Stimulated activated CD8-positive, alpha-beta memory T cell treated with anti-CD3 and anti-CD28 coated beads, Interleukin-7, amount 100 ng/mL, for 1 hour (primary cell): ENCODE measurements at places on chromosomes 3 and 15.

DNA sequence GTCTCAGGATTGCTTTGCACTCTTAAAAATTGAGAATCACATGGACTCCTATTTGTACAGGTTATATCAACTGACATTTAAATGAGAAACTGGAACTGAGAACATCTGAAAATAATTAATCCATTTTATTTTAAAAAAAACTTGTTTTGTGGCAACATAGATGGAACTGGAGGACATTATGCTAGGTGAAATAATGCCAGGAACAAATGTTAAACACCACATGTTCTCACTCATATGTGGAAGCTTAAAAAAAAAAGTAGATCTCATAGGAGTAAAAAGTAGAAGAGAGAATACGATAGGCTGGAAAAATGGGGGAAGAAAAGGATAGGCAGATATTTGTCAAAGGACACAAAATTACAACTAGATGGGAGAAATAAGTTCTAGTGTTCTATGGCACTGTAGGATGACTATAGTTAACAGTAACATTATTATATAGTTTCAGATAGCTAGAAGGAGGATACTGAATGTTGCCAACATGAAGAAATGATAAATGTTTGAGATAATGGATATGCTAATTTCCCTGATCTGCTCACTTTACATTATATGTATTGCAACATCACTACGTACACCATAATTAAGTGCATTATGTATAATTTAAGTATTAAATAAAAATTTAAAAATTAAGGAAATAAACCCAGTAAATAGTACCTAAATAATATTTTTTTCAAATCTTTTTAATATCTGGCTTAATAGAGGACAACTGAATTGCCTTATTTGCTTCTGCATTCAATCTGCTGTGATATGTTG, 100.5 kb upstream of the TSPAN3 start:
- DNase-seq, result no peak

- no peak for DNase-seq
Observed at GRCh38 chr3:42736081-42736480, 33.5 kb upstream of the HHATL start.

DNA sequence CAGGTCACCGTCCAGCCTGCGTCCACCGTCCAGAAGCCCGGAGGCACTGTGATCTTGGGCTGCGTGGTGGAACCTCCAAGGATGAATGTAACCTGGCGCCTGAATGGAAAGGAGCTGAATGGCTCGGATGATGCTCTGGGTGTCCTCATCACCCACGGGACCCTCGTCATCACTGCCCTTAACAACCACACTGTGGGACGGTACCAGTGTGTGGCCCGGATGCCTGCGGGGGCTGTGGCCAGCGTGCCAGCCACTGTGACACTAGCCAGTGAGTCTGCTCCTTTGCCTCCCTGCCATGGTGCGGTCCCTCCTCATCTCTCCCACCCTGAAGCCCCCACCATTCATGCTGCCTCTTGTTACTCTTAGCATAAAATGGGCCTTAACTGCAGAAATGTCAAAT, 39.2 kb downstream of the BOC start:
- no peak for DNase-seq

GRCh38 chr3:130671545-130672312, 74.9 kb downstream of the PIK3R4 start:
- DNase-seq, result no peak

DNA sequence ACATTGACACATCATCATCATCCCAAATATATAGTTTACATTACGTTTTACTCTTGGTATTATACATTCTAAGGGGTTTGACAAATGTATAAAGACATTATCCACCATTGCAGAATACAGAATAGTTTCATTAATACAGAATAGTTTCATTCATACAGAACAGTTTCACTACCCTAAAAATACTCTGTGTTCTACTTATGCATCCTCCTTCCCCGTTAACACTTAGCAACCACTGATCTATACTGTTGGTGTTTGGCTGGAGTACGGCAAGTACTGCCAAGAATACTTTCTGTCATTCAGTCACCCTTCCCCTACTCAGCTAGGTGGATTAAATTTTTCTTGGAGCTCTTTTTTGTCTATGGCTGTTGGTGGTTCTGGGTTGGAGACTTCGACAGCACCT, 33.4 kb downstream of the LEKR1 start:
- DNase-seq, result no peak

GRCh38 chr3:64353226-64353625, 128.0 kb upstream of the PRICKLE2 start:
- DNase-seq, result no peak

DNA sequence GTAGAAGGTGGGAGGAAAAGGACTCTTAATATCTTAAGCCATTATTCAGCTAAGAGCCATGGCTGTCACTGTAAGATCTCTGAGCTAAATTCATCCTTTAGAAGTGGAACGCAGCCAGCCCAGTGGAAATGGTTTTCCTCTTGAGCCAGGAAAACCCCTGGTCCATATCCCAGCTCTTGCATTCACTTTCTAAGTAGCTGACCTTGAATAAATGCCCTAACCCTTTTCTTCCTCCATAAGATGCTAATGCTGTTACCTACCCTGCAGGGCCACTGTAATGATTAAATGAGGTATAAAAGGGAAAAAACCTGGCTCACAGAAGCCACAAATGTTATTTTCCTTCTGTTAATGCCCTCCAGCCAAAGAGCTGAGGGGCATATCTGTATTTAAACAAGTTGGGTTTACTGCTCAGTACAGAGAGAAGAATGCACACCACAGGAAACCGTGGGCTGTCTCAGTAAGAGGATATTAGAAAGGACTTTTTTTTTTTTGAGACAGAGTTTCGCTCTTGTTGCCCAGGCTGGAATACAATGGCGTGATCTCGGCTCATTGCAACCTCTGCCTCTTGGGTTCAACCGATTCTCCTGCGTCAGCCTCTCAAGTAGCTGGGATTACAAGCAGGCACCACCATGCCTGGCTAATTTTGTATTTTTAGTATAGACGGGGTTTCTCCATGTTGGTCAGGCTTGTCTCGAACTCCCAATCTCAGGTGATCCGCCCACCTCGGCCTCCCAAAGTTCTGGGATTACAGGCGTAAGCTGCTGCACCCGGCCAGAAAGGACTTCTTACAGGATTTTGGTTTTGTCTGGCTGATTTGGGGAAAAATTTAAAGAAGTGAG, 6.8 kb downstream of the UBL7 start:
- DNase-seq, result no peak

- DNase-seq, result no peak
Observed at GRCh38 chr3:85821130-85821756, 862.5 kb downstream of the CADM2 start.

GRCh38 chr3:111874177-111874820, 15.2 kb downstream of the PHLDB2 start:
- DNase-seq, result no peak

DNA sequence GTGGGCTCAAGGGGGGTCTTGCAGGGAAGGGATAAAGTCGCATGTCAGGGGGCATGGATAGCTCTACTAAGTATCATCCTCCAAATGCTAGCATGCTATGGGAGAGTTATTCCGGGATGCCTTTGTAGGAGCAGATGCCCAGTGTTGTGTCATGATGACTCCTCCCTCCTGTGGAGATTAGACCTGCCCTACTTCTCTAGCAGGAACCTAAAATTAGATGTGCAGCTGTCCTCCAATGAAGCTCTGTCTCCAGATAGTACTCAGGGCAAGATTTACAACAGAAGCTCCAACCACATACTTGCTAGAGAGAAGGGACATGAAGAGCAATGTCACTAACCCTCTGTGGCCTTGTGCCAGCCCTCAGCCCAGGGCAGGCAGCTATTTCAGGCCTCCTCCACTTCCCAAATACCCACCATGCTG, 82.5 kb downstream of the AGBL1 start:
- no peak for DNase-seq

DNA sequence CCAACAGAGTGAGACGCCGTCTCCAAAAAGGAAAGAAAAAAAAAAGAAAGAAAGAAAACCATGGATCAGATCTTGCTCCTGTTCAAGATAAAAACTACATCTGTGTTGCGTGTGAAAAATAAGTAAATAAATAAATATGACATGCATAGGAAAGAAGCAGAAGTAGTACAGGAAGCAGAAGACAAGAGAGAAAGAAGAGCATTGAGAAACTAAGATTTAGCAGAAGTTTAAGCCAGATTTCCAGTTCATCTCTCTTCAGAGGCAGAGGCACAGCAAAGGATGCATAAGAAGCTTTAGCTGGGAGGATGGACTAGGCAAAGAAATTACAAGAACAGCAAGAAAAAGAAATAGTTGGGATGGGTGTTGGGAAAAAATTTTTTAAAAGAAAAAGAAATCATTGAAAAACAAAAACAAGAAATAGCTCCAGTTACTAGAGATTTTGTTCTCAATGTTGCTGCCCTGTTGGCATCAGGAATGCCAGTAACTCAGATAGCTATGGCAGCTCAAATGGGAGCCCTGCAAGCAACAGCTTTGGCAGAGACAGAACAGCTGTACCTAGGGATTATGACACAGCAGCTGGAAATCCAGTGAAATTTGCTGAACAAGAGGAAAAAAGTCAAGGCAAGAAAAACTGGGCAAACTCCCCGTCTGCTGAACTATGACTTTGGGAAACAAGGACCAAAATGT, 17.3 kb downstream of the AP3S2 start:
- DNase-seq, result no peak

GRCh38 chr15:94576889-94577533, 345.6 kb downstream of the MCTP2 start:
- no peak for DNase-seq

GRCh38 chr3:123449102-123449996, 459 bp upstream of the ADCY5 start:
- no peak for DNase-seq

DNA sequence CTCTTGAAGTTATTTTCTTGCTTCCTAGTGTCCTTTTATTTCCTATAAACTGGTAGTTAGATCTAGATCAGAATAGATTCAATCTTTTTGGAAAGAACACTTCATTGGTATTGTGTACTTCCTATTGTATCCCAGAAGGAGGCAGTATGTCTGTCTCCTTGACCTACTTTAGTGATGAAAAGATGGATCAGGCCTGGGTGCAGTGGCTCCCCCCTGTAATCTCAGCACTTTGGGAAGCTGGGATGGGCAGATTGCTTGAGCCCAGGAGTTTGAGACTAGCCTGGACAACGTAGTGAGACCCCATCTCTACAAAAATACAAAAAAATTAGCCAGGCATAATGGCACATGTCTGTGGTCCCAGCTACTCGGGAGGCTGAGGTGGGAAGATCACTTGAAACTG, 12.0 kb downstream of the BSN start:
- no peak for DNase-seq

- no peak for DNase-seq
Observed at GRCh38 chr3:112027826-112028225, 6.7 kb upstream of the TMPRSS7 start.

DNA sequence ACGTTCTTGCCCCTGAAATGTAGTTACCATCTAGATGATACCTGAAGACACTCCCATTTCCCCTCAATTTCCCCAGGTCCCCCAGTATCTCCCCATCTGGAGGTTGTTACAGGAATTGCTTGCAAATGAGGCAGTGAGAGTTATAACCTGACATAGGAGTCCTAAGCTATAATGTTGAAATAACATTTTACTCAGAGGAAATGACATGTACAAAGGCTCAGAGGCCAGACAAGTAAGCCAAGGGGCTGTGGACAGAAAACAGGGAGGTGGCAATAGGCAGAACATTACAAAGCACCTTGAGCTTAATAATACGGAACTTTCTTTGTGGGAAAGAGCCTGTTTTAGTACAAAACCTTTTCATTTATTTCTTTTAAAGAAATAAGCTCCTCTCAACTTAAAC, 171.9 kb downstream of the FRMD5 start:
- DNase-seq, result no peak

- DNase-seq, result no peak
Observed at GRCh38 chr3:72427624-72428023, 420.6 kb downstream of the SHQ1 start.

- DNase-seq, result no peak
Observed at GRCh38 chr3:12830785-12831156, 10.6 kb downstream of the RPL32 start.

DNA sequence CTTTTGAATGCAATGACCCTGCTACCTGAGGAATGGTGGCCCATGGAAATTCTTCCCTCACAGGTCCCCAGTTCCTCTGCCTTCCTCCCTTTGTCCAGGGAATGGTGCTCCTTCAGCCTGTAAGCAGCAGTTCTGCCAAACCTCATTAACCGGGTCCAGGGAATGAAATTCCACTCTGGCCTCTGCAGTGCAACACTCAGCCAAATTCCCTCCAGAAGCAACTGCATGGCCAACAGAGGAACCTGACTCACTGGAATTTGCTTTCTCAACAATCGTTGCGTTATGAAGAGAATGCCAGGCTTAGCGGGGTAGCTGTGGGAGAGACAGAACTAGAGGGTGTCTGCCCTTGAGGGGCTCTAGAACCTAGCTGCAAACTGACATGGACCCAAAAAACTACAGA, 449.4 kb upstream of the PROK2 start:
- no peak for DNase-seq

DNA sequence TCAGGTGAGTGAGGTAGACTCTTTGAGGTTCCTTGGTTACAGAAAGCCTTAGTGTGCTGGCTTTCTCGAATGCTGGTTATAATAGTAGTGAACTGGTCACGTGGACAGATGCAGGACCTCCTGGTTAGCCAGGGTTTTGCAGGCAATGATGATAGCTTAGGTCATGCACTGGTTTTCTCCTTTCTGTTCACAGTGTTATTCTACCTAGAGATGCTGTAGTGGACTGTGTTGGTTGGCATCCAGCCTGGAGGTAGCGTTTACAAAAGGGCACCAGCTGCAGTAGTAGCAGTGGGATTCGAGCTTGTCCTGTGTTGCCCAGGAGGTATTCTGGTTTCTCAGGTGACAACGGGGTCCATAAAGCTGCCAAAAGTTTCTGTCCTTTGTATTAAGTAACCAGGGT, 27.0 kb downstream of the PCCB start:
- no peak for DNase-seq

GRCh38 chr3:138359919-138360868, 11.8 kb downstream of the MRAS start:
- DNase-seq, result no peak

- no peak for DNase-seq
Observed at GRCh38 chr3:66816090-66816761, 181.9 kb upstream of the KBTBD8 start.

- DNase-seq, result no peak
Observed at GRCh38 chr3:152662157-152662556, 172.8 kb upstream of the P2RY1 start.

- no peak for DNase-seq
Observed at GRCh38 chr3:194884649-194885315, 199.1 kb downstream of the FAM43A start.

DNA sequence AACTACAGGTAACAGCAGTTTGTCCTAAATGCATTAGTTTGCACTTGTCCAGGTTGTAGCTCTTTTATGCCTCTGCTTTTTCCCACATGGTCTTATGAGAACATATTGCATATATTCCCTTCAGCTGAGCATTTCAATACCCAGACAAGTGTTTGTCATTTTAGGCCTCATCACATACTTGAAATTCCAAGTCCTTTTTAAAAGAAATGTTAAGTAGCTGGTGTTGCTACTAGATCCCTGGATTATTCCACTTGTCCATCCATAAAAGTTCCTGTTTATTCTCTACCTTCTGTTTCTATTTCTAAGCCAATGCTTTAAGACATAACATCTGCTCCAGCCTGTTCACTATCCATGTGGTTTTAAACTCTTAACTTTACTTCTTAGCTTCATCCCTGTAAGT, 128.4 kb downstream of the NECTIN3 start:
- no peak for DNase-seq

- no peak for DNase-seq
Observed at GRCh38 chr3:161682715-161683114, 186.1 kb downstream of the OTOL1 start.
